T-helper 17 cell (primary cell): ENCODE measurements at places on chromosomes 3 and 15.

DNA sequence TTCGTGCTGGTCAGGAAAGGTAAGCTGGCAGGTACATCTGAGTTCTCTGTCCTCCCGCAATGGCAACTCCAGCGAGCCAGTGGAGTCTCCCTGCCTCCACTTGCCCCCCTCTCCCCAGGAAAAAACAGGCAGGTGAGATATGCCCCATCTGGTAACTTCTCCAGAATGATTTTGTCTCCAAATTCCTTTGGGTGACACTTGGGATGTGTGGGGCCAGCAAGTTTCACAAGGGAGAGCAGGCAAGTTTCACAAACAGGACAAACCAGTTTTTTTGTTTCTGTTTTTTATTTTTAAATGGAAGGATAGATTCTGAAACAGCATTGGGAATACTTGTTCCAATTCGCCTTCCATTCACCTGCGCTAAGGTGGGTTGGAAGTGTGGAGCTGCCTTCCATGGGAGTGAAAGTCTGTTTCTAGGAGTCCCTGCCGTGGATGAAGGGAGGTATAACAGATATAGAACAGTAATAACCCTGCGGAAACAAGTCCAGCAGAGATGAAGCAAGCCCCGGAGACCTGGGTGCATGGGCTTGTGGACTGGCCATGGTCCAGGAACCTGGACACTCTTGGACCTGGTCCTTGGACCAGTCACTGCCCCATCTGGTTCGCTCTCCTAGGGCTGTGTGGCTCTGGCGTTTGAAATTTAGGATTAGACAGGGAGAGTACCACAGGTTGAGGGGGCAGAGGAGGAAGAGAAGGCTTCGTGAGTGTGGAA lies 22.9 kb upstream of the KIF23 start:
- no peak for DNase-seq

- DNase-seq: no peak
These were observed 92.5 kb downstream of the EPHB1 start for GRCh38 chr3:134887536-134887935.

GRCh38 chr3:32237670-32238452 lies 619 bp upstream of the CMTM8 start:
- DNase-seq: no peak

GRCh38 chr3:177195242-177195991 lies 1.9 kb downstream of the TBL1XR1 start:
- no peak for DNase-seq

GRCh38 chr3:121660356-121661171 lies at the start of gene HCLS1:
TSS of gene HCLS1 (minus strand) at chr3:121660903. CDS start at chr3:121658347, 2,556 bp downstream.
- DNase-seq: peak; percentile 49

GRCh38 chr15:36769098-36769497 lies 189.7 kb downstream of the CDIN1 start:
- DNase-seq: no peak

GRCh38 chr3:122627301-122627700 lies 49.9 kb downstream of the PARP15 start:
- no peak for DNase-seq

GRCh38 chr3:137835096-137835495 lies 71.0 kb downstream of the SOX14 start:
- DNase-seq: no peak

DNA sequence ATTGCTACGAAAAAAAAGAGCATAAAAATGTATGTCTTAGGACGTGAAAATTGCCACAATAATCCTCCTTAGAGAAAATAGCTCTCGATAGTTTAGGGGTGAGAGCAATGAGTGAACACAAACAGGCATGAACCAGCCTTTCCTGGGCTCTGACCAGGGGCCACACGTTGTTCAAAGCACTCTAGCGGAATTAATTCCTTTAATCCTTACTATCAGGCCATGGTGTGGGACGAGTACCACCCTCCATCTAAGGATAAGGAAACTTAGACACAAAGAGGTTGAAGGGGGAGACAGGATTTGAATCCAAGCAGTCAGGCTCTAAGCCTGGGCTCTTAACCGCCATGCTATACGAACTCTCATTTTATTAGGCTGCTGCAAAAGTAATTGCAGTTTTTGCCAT lies 81.9 kb upstream of the CACNA2D3 start:
- no peak for DNase-seq

GRCh38 chr15:47908486-47908885 lies 191.2 kb downstream of the SEMA6D start:
- no peak for DNase-seq

GRCh38 chr15:63610209-63610841 lies 13.1 kb downstream of the FBXL22 start:
- peak; percentile 40 for DNase-seq

DNA sequence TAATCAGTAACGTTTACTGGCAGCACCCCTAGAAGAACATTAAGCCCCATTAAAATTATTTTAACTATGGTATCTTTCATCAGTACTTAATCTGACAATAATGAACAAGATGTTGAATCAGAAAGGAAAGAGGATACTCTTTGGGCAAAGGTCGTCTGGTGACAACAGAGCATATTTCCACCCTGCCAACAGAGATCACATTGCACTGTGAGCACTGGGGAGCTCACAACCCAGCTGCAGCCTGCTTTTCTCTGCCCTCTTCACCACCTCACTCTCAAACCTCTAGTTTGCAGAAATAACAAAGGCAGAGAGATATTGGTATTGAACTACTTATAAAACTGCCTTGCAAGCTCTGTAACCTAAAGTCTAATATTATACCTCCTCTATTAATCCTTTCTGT lies 130.0 kb downstream of the FBN1 start:
- DNase-seq: no peak

GRCh38 chr15:64152507-64153387 lies 1.2 kb downstream of the SNX22 start:
- no peak for DNase-seq

DNA sequence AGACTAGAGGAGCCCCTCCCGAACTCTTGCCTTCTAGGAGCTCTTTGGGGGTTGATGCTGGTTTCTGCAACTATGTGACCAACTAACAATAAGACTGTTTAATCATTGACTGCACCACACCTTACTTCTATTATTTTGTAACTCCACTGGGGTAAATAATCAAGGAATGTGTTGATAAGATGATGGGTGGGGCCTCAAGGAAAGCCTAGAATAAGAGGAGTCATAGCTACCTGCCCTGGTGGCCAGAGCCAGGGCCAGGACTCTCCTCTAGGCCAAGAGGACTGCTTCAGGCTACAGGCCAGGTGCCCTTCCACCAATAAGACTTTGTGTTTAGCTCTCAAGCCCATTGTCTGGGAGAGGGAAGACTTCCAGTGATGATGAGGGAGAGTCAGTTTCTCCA lies 41.2 kb upstream of the PIAS1 start:
- no peak for DNase-seq

- DNase-seq: no peak
These were observed 227.2 kb upstream of the GPR149 start for GRCh38 chr3:154657218-154657617.

DNA sequence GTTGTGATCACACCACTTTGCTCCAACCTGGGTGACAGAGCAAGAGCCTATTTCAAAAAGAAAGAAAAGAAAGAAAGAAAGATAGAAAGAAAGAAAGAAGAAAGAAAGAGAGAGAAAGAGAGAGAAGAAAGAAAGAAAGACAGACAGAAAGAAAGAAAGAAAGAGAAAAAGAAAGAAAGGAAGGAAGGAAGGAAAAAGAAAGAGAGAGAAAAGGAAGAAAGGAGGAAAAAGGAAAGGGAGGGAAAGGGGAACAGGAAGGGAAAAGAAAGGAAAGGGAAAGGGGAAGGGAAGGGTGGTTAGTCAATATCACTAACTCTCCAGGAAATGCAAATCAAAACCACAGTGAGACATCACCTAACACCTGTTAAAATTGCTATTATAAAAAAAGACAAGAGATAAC lies 18.2 kb downstream of the OR5K4 start:
- no peak for DNase-seq

DNA sequence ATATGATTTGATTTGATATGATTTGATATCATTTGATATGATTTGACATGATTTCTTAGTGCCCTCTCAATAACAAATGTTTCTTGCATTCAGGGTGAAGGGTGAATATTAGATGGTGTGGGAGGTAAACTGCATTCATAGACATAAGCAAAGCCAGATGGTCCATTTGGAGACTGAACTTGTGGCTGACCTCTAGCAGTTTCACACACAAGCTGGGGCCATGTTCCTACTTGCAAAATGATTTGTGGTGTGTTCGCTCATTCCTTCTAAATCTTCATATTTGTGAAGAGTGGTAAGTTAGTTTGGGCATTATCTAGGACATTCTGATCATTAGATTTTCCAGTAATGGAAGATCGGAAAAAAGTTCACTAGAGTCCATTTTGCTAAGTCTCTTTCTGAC lies 40.5 kb upstream of the CCR4 start:
- no peak for DNase-seq

DNA sequence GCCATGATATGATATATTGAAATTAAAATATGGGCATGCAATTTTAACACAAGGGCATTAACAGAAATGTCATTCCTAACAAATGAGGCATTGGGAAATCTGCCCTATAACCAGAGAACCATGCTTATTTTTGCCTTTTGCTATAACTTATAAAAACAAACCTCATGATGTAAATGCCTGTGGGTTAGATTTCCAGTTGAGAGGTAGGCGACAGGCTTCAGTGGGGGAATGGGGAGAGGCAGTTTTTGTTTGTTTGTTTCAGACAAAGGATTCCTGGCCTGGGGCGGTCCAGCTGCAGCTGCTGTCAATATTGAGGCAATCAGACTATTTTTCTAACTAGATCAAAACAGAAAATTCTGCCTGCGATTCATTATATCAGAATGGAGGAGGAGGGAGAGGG lies 490.4 kb upstream of the CFAP20DC start:
- DNase-seq: no peak

- DNase-seq: no peak
These were observed 944 bp upstream of the EIF4E3 start for GRCh38 chr3:71726146-71726545.

GRCh38 chr3:54206874-54207273 lies 84.5 kb downstream of the CACNA2D3 start:
- no peak for DNase-seq

GRCh38 chr15:93182703-93183205 lies 93.7 kb upstream of the RGMA start:
- DNase-seq: no peak

GRCh38 chr3:143208976-143209714 lies 89.6 kb downstream of the CHST2 start:
- DNase-seq: no peak

- DNase-seq: no peak
These were observed 276.7 kb downstream of the CNTN4 start for GRCh38 chr3:2375376-2375775.
